Posterior vena cava (tissue), 2 donors: ENCODE measurements at places on chromosomes 7 and 10. TPM values are rescaled to one million over a fixed set of nuclear protein-coding genes. Genes with fewer than 3 reads are reported as not detected.

DNA sequence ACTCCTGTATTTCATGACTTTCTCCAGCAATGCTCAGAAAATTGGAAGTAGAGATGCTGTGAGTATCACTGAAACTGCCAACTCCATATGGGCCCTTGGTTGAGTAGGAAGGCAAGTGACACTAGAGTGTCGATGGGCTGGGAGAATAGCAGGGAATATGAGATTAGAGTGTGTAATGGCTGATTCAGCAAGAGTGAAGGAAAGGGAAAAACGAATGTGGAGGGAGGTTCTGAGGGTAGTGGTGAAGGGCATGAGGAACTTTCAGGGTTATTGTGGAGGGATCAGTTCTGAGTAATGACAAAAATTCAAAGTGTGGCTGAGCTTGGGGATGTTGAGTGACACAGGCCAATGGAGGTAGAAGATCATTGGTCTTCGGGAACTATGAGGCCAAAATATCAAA lies 49.0 kb upstream of the PCGF5 start:
- no peak for DNase-seq

DNA sequence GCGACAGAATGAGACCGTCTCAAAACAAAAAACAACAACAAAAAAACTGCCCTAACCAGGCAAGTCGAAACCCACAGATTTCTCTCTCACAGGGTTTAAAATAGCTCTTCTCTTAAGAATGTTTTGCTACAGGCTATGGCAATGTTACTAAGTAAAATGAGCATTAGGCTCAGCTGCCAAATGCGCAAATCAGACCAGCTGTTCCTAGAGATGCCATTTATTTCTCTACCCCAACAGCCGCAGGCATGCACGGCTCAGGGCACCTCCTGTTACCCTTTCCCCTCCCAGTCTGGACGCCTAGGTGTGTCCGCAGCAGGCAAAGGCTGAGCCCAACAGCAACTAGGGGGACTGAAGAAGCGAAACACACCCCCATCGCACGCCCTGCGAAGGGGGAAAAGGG lies 168.3 kb upstream of the MBL2 start:
- peak; percentile 43 for DNase-seq

GRCh38 chr7:80385508-80385907 lies 126.4 kb downstream of the GNAT3 start:
- DNase-seq, result no peak

GRCh38 chr10:119942973-119943372 lies 50.4 kb downstream of the SEC23IP start:
- DNase-seq, result no peak

DNA sequence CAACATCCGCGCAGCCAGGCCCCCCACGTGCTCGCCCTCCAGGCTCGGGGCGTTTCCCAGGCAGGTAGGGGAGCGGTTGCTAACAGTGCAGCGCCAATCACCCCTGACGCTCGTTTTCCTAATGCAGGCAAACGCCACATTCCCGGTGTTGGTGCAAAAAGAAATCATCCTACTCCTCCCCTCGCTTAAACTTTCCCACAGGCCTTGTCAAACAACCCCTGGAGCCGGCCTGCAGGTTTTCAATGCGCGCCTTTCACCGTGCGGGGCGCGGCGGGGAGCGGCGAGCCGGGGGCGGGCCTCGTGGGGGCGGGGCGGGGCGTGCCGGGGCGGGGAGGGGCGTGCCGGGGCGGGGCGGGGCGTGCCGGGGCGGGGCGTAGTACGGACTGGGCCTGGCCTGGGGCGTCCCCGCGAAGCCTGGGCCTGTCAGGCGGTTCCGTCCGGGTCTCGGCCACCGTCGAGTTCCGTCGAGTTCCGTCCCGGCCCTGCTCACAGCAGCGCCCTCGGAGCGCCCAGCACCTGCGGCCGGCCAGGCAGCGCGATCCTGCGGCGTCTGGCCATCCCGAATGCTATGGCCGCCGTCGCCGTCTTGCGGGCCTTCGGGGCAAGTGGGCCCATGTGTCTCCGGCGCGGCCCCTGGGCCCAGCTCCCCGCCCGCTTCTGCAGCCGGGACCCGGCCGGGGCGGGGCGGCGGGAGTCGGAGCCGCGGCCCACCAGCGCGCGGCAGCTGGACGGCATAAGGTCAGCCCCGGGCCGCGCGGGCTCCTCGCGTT lies at the start of gene ECHDC3:
TSS of gene ECHDC3 (plus strand) at position 374 of the 770 bp plus-strand sequence. CDS start at position 569, 195 bp downstream.
- DNase-seq, result peak; percentile 91

GRCh38 chr7:31466036-31466435 lies 47.9 kb upstream of the ITPRID1 start:
- DNase-seq, result no peak

DNA sequence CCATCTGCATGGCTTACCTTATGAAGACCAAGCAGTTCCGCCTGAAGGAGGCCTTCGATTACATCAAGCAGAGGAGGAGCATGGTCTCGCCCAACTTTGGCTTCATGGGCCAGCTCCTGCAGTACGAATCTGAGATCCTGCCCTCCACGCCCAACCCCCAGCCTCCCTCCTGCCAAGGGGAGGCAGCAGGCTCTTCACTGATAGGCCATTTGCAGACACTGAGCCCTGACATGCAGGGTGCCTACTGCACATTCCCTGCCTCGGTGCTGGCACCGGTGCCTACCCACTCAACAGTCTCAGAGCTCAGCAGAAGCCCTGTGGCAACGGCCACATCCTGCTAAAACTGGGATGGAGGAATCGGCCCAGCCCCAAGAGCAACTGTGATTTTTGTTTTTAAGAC lies 12.4 kb downstream of the DUSP5 start:
- no peak for DNase-seq

DNA sequence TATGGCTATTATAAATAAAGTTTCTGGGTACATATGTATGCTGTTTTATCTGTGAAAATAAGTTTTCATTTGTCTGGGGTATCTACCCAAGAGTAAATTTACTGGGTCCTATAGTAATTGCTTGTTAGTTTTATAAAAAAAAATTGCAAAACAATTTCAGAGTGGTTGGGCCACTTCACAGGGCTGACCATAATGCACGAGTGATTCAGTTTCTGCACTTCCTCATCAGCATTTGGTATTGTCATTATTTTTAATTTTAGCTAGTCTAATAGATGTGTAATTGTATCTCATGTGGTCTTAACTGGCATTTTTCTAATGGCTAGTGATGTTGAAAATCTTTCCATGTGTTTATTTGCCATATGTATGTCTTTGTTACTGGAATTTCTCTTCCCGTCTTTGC lies 452.4 kb upstream of the AKR1E2 start:
- no peak for DNase-seq

- DNase-seq, result no peak
Observed at GRCh38 chr10:13608246-13608853, 21.6 kb downstream of the PRPF18 start.

GRCh38 chr7:77580762-77581350 lies 43.8 kb downstream of the PTPN12 start:
- no peak for DNase-seq

DNA sequence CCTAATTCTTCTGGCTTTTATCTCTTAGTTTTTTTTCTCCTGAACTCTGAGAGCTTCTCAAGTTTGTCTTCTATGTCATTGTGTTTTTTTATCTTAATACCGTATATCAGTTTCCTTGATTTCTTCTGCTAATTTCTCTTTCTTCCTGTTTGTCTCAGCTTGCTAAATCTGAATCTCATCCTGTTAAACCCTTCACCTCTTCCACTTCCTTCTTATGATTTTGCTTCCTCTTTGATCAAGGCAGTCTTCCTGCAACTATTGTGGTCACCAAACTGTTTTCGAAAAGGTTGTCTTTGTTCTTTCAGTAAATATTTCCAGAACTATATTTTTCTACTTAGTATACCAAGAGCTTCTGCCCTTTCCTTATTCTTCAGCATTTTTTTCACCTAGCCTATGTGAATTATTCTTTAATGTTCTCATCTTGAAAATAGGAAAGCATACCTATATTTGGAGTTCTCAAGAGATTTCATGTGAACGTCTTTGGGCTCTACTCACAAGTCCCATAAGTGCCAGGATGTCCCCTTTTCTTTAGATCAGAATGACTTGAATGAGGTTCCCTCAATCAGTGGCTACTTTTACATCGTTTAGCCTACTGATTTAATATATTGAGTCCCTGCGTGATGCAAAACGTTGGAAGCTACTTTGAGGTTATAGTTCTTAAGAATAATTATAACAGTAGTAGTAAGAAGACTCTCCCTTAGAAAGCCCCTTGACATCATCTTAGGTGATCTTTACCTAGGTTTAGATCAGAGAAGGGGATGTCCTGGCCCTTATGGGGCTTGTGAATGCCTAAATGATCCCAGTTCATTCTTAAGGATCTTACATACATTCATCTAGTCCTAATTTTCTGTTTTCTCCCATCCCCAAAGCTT lies 415.4 kb upstream of the AUTS2 start:
- no peak for DNase-seq

GRCh38 chr7:1931256-1931950 lies 261.3 kb downstream of the ELFN1 start:
- no peak for DNase-seq

GRCh38 chr10:6654571-6654970 lies 74.5 kb upstream of the PRKCQ start:
- DNase-seq, result no peak

DNA sequence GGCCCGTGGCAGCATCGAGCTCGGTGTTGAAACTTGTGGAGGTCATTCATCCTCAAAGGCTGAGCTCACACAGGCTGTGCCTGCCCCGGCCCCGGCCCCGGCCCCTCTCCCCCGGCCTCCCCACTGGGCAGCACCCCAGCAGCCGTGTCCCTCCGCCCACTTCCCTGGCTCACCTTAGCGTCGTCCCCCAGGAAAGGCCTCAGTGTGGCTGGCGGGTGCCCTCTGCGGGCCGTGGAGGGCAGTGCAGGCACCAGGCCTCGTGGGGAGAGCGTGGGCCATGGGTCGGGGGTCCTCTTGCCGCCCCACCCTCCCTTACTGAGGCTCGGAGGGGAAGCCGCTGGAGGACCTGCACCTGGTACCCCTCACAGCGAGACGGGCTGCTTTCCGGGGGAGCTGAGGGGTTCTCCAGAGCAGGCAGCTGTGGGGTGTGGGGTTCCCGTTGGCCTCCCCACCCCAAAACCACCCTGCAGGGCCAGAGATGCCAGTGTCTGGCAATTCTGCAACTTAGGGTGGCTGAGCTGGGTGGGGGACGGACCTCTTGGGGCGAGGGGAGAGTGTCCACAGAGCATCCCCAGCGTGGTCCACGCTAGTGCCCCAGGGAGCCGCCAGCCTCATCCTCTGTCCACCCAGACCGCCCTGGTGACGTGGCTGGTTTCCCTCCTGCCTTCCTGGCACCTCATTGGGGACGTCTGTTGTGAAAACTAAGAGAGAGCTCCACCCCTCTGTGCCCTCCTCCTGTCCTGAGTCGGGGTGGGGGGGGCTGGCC lies 44.2 kb upstream of the DPYSL4 start:
- peak; percentile 81 for DNase-seq

GRCh38 chr10:88450201-88450600 lies 132.9 kb downstream of the RNLS start:
- no peak for DNase-seq

DNA sequence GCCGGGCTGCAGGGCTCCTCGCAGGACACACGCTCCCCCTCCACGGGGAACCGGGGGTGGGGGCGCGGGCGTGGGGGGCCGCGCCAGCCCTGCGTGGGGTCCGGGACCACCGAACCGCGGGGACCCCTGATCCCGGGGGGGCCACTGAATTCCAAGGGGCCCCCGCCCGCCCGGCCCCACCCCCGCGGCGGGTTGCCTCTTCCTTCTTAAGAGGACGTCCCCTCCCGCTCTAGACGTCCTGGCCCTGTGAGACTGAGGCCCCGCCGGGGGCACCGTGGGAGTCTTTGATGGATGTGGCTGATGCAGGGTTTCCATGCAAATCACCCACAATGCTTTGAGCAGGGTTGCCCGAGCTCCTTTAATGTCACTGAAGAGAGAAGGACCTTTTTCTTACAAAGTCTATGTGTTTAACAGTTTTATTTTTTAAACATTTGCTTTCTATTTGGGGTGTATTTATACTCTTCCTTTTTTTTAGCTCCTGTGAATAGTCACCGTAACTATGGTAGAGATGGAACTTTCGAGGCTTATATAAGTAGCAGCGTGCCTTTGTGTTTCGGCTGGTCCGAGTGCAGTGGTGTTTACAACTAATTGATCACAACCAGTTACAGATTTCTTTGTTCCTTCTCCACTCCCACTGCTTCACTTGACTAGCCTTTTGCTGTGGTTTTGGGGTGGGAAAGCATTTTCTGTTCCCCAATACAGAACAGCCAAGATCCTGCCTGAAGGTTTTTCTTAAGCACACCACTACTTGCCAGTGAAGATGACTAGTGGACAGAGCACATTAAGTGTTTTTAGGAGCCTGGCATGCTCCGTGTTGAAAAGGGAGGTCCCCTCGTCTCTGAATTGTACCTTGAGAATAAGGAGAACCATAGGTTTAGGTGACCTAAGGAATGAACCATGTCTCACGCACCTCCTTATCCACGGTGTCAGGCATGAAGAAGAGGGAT lies 44.8 kb downstream of the PDIA4 start:
- peak; percentile 81 for DNase-seq

The FAM237B gene
- total RNA-seq, result not detected
